Effector memory CD4-positive, alpha-beta T cell (primary cell): ENCODE measurements at places on chromosomes 11 and 22.

- DNase-seq: no peak
Observed at GRCh38 chr11:35058669-35059434, 80.1 kb upstream of the CD44 start.

DNA sequence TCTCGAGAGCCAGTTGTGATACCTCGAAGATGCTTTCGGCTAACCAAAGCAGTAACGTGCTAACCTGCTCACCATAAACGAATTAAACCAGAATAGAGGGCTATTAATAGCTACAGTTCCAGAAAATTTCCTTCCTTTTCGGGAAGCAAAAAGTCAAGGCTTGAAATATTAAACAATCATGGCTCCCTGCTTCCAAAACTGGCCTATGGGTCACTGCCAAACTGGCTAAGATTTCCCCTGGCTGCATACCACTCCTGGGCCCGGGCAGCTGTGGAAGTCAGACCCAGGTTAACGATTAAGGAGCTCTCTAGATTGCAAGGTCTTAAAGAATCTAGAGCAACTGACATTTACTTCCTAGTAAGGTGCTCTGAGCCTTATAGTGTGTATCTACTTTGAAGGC, 1.7 kb downstream of the AMOTL1 start:
- no peak for DNase-seq

DNA sequence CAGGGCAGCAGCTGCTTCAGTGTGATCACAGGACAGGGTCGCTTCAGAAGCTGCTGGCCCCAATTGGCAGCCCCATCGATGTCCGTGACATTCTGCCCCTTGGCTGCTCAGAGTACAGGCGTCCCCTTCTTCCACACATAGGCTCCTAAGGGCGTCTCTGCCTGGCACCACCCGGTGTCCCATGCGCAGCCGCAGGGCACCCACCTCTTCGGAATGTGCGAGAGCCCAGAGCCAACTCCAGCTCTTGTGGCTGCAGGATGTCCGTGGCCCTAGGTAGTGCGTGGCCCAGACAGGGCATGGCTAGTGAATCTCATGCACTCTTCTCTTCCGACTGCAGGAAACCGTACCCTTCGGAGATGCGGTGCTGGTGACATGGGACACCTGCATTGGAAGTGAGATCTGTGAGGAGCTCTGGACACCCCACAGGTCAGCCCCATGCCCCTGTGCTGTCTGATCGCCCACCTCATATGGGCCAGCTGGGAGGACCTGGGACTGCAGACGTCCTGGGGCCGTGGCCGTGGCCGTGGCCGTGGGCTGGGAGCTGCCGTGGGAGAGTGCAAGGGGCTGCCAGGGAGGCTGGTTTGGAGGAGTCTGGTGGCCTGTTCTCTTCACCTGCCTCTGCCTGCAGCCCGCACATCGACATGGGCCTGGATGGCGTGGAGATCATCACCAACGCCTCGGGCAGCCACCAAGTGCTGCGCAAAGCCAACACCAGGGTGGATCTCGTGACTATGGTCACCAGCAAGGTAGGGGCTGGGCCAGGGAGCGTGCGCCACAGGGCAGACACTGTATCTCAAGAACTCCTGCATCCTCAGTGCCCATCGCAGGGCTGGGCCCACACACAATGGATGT, 20.2 kb downstream of the NADSYN1 start:
- DNase-seq: no peak

DNA sequence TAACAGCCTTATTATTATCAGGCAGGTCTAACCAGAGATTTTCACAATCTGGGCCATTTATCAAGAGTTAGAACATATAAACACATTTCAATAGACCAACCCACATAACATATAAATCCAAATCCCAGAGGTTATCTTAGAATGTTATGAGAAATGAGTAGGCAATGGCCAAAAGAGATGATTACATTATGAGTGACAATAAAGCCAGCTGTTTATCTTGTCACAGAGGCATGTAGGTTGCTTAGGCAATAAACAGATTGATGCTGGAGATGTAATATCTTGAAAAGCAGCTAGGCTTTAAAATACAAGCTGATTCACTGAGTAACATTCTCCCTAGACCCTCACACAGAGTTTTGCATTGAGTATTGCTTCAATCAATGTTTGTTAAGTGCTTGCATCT, 148.5 kb upstream of the SESN3 start:
- no peak for DNase-seq

- no peak for DNase-seq
Observed at GRCh38 chr11:496834-497564, 10.0 kb downstream of the RNH1 start.

DNA sequence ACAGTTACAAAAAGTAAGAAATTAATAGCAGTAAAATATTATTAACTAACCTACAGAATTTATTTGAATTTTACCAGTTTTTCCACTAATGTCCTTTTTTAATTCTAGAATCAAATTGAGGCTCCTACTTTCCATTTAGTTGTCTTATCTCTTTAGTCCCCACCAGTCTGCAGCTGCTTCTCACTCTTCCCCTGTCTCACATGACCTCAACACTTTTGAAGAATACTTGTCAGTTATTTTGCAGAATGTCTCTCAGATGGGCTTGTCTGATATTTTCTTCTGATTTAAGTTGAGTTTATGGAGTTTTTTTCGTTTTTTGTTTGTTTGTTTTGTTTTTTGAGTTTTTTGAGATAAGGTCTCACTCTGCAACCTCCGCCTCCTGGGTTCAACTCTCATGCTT, 74.3 kb upstream of the ADORA2A start:
- no peak for DNase-seq

DNA sequence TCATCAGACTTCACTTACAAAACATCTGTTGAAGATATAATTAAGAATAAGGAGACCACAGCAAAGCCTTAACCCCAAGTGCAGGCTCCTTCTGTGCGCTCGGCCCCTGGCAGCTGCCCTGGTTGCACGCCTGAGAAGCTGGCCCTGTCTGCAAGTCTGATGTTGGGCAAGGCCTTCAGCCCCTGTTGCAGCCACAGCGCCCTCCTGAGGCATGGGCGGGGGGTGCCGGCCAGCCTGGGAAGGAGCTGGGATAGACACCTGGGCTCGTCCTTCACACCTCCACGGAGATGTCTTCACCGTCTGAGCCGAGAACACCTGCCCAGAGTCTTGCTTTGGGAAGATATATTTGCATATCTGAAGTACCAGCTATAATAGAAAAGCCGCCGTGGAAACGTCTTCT, 104.1 kb downstream of the MPPED1 start:
- no peak for DNase-seq

- DNase-seq: no peak
Observed at GRCh38 chr11:104992781-104993180, 24.4 kb upstream of the CASP4 start.

DNA sequence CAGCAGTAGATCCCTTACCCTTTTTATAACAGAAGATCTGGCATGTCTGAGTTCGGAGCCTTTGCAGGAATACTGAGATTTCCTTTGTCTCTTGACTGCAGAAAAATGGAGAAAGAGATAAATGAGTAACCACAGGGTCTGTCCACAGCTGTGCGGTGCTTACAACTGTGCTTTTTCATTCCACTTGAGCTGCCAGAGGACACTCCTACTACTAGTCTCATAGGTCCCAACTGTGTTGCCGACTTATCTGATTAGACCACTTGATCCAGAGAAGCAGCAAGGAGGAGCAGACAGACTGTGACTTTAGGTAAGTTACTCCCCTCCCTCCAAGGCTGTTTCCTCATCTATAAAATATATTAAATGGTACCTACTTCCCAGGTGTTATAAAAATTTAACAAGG, 17.5 kb downstream of the FAM227A start:
- no peak for DNase-seq

- peak; percentile 20 for DNase-seq
Observed at GRCh38 chr11:119320776-119321524, 4.0 kb upstream of the MCAM start.

GRCh38 chr11:831118-831864, 1.5 kb upstream of the CD151 start:
- DNase-seq: no peak

- DNase-seq: no peak
Observed at GRCh38 chr11:35682230-35683173, 19.9 kb downstream of the TRIM44 start.

DNA sequence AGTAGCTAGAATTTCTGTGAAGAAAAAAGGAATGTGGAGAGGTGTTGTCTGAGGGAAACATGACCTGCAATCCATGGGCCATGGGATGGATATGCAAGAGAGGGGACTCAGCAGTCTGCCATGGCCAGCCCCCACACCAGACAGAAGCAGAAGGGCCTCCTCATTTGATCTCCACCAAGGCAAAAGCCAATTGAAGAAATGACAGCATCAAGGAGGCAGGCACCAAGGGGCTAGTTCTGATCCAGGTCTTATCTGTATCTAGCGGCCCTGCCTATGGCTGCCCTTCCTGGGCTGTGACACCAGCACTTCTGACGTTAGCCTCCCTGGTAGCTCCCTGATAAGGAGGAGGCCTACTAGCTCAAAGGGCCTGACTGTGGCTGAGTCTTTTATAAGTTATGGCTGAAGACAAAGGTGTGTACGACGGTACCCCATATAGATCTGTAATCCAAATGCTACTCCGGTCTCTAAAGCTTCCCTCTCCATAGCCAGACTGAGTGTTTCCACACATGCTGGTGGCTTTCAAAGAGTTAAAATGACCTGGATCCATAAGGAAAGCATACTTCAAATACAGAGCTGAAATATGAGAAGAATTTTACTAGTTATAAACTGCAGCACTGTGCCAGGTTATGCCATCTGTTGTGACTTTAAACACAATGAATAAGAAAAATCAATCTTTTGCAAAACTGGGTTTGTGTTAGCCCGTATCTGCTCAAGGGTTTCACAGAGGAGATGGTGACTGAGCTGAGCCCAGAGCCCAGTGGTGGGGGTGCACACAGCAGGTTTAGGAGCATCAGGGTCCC, 34.4 kb downstream of the HIRA start:
- DNase-seq: no peak

DNA sequence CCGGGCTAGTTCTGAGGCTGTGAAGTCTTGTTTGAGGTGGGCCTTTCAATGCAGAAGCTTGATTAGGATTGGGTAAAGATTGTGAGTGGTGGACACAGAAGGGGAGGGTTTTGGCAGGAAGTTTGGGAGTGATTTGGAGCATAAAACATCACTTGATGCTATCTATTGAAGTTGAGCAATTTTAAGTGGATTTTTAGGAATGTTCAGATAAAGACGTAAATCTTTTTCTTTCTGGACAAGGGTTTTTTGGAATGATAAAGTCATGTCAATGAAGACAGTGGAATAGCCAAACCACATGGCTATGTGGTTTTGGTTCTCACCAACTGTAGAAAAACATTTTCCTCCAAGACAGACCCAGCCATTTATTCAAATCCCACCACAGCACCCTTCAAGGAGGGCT, 111.2 kb upstream of the SNX19 start:
- DNase-seq: no peak

DNA sequence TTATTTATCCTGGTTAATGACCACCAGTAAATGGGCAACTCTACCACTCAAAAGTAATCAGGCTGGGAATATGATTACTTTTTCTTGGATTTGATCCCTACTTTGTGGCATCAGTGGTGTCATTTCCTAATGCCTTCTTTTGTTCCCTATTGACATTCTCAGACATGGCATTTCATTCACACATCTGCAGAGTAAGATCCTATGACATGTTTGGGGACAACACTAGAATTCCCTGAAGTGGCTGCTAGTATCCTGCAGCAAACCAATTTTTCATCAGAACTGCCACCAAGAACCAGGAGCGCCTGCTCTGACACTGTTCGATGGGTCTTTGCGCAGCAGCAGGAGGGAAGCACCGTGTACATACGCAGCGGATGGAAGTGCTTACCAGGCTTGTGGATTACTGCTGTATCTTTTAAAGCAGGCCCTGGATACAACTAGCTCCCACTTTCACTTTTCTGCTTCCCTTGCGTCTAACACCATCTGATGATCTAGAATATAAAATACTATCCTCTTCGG, 97.7 kb downstream of the LARGE2 start:
- DNase-seq: no peak

DNA sequence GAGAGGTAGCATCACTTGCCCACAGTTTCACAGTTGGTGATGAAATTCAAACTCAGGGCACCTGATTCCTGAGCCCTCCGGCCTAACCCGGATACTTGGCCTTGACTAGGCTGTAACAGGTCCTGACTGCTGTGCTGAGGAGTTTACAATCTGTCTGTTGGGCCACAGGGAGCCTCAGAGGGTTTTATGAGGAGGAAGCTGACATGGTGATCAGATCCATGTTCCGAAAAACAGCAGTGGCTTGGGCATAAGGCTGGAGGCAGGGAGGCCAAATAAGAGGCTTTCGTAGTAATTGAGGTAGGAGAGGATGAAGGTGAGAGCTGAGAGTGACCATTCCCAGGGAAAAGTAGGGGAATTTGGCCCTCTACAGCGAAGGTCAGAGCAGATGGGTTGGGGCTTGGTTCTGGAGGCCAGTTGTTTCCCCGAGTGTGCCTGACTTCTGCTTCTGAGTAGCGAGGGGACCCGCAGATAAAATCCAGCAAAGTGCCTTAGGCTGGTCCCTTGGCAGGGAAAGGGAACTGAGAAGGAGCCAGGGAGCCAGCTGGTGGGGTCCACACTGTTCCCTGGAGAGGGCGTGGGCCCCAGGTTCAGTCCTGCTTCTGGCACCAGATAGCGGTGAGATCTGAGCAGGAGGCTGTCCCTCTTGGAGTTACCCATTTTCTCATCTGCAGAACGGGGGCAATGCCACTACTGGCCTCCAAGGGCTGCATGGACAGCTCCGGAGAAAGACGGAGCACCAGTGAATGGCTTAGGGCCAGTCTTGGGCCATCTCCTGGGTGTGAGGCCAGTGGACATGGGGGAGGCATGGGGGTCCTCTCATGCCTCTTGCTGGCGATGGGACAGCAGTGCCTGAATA, 6.5 kb downstream of the PRDM11 start:
- DNase-seq: no peak

DNA sequence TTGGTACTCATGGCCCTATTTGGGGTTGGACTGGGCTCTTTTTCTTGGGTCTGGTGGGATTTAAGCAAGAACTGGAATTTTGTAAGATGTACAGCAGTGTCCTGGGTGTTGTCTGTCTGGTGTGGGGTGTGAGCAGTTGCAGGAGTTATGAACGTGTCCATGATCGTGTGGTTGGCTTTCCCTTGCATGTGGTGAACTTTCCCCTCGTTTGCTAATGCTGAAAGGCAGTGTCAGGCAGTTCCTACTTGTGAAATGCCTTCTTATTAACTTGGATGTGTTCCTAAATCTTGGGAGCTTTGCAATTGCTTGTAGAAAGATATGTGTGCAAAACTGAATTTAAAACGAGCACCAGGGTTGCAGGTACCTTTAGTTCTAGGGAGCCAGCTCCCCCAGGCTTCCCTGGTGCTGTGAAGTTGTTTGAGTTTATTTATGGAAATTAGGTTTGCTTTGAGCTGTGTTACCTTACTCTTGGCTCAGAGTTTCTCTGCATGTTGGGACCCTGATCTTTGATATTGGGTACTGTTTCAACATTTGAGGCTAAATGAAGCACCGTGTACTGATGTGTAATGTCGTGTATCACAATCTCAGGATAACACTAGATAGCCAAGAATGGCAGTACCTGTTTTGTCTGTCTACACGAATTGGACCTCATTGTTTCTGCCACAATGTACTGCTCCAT, 35.8 kb upstream of the HSD17B12 start:
- DNase-seq: no peak

GRCh38 chr11:22742157-22742613, 75.8 kb downstream of the GAS2 start:
- DNase-seq: no peak
